ENCODE measurements at places on chromosomes 11 and 22.

DNA sequence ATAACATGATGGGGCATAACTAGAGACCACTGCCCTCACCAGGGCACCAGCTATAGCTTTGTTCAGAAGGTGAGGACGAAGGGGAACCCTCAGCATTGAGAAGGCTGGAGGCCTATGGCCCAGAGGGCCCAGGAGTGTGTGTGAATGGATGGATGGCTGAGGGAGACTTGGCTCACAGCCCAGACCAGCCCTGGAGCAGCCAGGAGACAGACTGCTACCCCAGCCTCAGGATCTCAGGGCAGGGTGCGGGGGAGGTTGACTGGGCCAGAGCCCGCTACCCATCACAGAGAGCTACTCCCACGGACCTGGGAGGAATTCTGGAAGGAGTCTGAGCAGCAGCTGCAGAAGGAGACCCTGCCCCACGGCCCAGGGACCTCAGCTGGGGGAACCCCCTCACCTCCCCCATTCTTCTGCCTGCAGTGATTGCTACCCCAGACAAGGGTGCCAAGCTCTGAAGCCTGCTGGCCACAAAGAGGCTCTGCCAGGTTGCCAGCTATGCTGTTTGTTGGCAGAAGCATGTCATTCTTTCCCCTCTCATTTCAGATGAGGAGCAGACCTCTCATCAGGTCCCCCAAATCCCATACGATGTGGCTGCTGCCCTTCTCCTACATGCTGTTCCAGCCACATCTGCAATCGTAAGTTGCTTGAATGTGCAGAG, 5.4 kb upstream of the CSDC2 start:
- H3K36me3 ChIP-seq = no peaks in the 10 kb centered on the region
- H3K4me3 ChIP-seq = no peak overlapping the region
- DNase-seq = no peak
- peaks cover 28% of the 10 kb centered on the region for H3K27me3 ChIP-seq
- peaks cover 4% of the 10 kb centered on the region for H3K4me1 ChIP-seq

GRCh38 chr22:50626850-50627641, 906 bp downstream of the ARSA start:
- no peaks in the 10 kb centered on the region for H3K27me3 ChIP-seq
- peaks cover 9% of the 10 kb centered on the region for H3K36me3 ChIP-seq
- DNase-seq = no peak
- peak overlapping the region; percentile 79 for H3K27ac ChIP-seq
- H3K4me1 ChIP-seq = peaks cover 24% of the 10 kb centered on the region

- peaks cover 66% of the 10 kb centered on the region for H3K4me1 ChIP-seq
- H3K36me3 ChIP-seq = peaks cover 2% of the 10 kb centered on the region
- no peak for DNase-seq
- H3K27me3 ChIP-seq = no peaks in the 10 kb centered on the region
Observed at GRCh38 chr22:23245799-23246136, 65.5 kb downstream of the BCR start.

GRCh38 chr22:44623771-44624510, 78.1 kb upstream of the PRR5 start:
- H3K27ac ChIP-seq = peak overlapping the region; percentile 36
- no peaks in the 10 kb centered on the region for H3K36me3 ChIP-seq
- peaks cover 4% of the 10 kb centered on the region for H3K27me3 ChIP-seq
- no peak overlapping the region for H3K4me3 ChIP-seq
